ENCODE measurements at places on chromosomes 16 and 17.

DNA sequence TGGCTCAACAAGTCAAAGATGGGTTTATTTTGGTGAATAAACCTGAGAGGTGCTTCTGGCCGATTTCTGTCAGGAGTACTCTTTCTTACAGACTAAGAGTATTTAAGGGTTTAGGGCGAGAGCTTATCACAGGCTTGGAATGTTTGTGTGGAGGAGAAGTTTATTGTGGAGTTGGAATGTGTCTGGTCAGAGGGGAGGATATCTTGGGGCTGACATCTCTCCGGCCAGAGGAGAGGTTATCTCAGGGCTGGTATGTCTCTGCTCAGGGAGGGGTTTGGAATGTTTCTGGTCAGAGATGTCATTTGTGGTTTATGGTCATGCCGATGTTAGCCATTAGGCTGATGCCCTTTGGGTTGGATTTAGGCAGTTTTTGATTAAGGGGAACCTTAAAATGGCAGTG lies 236.4 kb upstream of the EEF2KMT start:
- no peak for DNase-seq

DNA sequence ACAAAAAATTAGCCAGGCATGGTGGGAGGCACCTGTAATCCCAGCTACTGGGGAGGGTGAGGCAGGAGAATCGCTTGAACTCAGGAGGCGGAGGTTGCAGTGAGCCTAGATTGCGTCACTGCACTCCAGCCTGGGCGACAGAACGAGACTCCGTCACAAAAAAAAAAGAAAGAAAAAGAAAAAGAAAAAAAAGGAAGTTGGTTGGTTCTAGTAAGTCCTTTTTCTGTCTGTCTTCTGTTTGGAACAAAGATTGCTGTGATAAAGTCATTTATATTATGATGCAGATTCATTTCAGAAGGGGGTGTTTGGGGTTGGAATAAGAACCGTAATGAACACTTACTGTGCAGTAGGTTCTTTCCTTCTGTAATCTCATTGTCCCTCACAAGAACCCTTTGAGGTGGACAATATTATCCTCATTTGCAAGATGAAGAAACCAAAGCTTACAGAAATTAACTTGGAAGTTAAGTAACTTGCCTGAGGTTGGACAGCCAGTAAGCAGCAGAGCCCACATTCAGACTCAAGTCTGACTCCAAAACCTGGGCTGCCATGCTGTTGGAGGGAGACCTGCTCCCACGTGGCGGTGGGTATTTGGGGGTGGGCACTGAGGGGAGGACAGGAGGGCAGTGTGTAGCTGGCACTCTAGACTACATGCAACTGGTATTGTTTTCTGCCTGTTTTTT lies 10.3 kb downstream of the MINK1 start:
- no peak for DNase-seq

DNA sequence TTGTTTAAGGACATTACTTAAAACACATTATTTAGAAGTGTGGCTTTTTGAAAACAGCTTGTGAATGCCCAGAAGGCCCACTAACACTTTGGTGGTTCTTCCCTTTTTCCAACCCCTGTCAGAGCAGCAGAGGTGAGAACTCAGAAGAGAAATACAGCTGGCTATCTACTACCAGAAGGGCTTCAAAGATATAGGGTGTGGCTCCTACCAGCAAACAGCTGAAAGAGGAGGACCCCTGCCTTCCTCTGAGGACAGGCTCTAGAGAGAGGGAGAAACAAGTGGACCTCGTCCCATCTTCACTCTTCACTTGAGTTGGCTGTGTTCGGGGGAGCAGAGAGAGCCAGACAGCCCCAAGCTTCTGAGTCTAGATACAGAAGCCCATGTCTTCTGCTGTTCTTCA lies 6.9 kb upstream of the RAPGEFL1 start:
- DNase-seq = no peak

- no peak for DNase-seq
These were observed 12.0 kb upstream of the KRT19 start for GRCh38 chr17:41539979-41540701.

- no peak for DNase-seq
These were observed 35.8 kb downstream of the PLCG2 start for GRCh38 chr16:81814751-81815428.

GRCh38 chr17:81665205-81666091 lies 957 bp downstream of the OXLD1 start:
- no peak for DNase-seq

- peak; percentile 63 for DNase-seq
These were observed 82.3 kb downstream of the SDR42E1 start for GRCh38 chr16:81928975-81929374.

DNA sequence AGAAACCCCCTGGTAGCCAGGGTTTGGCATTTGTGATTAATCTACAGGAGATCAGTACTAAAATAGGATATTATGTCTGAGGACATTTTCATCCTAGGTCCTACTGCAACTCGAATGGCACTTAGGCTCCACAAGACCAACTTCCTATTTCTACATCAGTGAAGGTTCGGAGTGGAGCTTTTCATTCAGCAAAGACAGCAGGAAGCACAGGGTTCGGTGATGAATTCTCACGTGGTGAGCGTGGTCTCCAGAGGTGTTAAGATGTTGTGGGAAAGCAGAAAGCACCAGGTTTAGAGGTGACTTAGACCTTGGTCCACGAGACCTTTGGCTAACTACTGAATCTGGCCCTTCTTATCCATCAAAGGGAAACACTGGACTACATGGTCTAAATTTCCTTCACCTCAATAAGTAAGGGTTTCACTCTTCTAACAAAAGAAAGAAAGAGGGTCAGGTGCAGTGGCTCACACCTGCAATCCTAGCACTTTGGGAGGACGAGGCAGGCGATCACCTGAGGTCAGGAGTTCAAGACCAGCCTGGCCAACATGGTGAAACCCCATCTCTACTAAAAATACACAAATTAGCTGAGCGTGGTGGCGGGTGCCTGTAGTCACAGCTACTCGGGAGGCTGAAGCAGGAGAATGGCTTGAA lies 13.9 kb upstream of the HELZ start:
- no peak for DNase-seq

- DNase-seq = no peak
These were observed 122.3 kb downstream of the GOSR1 start for GRCh38 chr17:30599428-30600059.

GRCh38 chr17:82052638-82053059 lies 951 bp downstream of the GPS1 start:
- DNase-seq = no peak

- no peak for DNase-seq
These were observed 96.6 kb downstream of the NXN start for GRCh38 chr17:882827-883585.

DNA sequence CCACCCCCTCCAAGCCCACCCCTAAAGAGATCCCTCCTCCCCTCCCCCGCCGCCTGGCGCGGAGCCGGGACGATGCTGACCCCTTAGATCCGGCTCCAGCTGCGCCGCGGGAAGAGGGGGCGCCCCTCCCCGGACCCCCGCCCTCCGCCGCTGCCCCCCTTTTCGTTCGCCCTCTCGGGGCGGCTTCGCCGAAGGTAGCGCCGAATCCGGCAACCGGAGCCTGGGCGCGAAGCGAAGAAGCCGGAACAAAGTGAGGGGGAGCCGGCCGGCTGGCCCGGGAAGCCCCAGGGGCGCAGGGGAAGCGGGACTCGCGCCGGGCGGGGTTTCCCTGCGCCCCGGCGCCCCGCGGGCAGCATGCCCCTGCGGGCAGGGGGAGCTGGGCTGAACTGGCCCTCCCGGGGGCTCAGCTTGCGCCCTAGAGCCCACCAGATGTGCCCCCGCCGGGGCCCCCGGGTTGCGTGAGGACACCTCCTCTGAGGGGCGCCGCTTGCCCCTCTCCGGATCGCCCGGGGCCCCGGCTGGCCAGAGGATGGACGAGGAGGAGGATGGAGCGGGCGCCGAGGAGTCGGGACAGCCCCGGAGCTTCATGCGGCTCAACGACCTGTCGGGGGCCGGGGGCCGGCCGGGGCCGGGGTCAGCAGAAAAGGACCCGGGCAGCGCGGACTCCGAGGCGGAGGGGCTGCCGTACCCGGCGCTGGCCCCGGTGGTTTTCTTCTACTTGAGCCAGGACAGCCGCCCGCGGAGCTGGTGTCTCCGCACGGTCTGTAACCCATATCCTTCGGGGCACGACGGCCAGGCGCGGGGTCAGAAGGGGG lies 623 bp downstream of the CACNA1G start:
- DNase-seq = no peak

DNA sequence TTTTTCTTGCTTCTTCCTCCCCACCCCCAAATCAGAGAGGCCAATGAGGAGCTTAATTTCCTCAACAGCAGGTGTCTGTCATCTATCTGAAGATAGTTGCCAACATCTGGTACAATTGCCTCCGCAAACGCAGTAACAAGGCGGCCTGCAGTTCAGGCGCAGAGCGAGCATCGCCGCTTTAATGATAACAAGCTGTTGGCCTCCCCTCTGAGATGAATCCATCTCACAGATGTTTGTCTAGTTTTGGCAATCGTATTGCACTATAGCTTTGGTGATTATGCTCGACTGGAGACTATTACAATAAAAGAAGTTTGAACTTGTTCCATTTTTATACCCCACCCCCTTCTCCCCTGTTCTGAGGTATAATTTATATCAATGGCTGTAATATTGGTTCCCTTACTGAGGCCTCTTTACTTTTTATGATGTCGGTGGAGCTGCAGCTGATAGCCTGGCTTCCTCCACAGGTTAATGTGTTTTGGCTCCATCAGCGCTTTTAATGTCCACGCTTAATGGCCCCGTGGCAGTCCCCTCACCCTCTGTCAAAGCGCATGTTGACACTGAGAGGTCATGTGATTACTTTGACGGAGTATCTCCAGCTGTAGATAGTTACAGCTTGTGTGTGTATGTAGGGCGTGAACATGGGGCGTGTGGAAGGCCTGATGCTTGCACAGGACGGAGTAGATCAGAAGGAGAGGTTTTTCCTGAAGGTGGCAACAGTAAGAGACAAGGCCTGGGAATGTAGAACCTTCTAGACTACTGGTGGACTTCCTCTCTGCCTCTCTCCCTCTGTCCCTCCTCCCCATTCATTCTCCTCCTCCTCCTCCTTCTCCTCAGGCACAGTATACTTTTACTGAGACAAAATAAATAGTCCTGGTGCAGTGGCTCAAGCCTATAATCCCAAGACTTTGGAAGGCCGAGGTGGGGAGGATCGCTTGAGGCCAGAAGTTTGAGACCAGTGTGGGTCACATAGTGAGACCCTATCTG lies 164.7 kb downstream of the MSI2 start:
- no peak for DNase-seq

GRCh38 chr17:35214192-35214591 lies 20.0 kb upstream of the SLC35G3 start:
- DNase-seq = no peak

DNA sequence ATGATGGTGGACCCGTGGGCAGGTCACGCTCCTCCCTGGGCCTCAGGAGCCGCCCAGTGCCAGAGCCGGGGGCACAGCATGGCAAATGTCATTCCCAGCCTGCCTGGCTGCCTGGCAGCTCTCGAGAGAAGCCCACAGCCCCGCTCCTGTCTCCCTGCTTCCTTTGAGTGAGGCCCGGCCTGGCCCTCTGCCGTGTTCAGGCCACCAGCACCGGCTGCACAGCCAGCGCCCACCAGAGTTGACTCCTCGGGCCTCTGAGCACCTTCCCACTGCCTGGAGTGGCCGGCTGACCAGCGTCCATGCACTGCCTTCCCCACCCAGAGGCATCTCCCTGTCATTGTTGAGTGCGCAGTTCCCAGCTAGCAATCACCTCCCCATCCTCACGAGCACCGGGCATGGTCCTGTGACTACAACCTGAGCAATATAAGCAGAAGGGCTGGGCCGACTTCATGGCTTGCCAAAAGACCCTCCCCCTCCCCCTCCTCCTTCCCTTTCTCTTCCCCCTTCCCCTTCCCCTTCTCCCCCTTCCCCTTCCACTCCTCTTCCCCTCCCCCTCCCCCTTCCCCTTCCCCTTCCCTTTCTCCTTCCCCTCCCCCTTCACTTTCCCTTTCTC lies 11.9 kb upstream of the SLC38A10 start:
- no peak for DNase-seq

DNA sequence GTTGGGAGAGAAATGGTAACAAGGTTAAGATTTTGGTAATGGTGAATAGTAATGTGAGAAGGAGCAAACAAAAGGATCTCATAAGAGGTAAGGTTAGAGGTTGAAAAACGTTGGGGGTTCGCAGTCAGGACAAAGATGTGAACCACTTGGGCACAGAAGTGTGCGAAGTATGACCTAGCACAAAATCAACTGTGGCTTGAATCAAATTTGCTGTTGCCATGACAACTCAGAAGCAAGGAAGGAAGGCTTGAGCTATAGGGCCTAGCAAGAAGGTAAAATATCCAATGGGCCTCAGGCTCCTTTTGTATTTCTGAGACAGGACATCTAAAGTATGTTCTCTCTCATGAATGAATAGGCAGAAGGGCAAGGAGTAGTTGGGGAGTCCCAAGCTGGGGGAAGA lies 24.5 kb upstream of the TEKT1 start:
- DNase-seq = no peak

DNA sequence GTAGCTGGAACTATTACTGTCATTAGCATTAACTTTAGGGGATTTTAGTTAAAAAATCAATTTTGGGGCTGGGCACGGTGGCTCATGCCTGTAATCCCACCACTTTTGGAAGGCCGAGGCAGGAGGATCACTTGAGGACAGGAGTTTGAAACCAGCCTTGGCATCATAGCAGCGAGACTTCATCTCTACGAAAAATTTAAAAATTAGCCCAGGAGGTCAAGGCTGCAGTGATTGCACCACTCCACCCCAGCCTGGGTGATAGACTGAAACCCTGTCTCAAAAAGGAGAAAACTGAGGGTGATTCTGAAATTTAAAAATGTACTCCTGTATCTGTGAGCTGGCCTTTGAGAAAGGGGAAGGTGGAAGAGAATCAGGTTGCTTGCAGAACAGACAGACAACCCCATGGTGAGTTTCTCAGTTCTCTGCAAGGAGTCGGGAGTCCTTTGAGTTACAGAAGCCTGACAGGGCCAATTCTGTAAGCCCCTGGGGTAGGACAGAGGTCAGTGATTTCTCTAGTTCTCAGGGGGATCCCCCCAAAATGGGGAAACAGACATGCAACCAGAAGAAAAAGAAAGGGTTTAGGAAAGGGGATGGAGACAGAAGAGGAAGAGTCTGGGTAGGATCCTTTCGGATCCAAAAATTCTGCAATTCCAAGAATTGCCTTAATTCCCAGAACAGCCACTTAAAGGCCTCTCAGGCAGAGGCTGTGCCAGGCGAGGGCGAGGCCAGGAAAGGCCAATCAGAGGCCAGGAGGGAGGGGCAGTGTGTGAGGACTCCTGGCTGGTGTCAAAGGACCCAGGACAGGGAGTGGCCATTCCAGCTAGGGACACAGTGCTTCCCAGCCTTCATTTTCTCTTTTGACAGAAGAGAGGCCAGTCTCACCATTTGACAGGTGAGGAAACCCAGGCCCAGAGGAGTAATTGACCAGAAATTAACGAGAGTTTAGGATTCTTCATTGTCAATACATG lies 6.7 kb downstream of the NUPR1 start:
- DNase-seq = no peak

GRCh38 chr16:86762095-86762494 lies 183.7 kb downstream of the FOXL1 start:
- DNase-seq = no peak

- no peak for DNase-seq
These were observed 14.0 kb downstream of the MED13 start for GRCh38 chr17:62051053-62051452.

All from epithelial cell of prostate (primary cell).